ENCODE measurements at places on chromosomes 7 and 10.
A peak's percentile ranks its signal among the peaks of the same experiment; 100 is the strongest.

GRCh38 chr10:113843972-113844485 lies 9.9 kb downstream of the DCLRE1A start:
- no peak for DNase-seq

DNA sequence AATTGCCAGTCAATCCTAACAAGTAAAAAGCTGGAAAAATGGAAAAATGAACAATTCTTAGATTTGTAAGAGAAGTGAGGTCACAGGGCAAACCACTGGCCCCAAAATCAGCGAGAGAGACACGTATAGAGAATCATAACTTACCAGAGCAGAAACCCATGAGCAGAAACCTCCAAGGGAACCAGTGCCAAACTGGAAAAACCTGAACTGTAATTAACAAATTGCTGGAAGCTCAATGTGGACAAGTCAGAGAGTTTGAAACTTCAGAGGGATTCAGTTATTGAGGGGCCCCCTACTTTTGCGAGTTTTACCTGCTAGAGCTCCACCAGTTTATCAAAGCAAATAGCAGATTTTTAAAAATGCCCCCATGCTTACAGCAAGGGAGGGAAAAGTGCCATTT lies 119.0 kb downstream of the C7orf25 start:
- no peak for DNase-seq

DNA sequence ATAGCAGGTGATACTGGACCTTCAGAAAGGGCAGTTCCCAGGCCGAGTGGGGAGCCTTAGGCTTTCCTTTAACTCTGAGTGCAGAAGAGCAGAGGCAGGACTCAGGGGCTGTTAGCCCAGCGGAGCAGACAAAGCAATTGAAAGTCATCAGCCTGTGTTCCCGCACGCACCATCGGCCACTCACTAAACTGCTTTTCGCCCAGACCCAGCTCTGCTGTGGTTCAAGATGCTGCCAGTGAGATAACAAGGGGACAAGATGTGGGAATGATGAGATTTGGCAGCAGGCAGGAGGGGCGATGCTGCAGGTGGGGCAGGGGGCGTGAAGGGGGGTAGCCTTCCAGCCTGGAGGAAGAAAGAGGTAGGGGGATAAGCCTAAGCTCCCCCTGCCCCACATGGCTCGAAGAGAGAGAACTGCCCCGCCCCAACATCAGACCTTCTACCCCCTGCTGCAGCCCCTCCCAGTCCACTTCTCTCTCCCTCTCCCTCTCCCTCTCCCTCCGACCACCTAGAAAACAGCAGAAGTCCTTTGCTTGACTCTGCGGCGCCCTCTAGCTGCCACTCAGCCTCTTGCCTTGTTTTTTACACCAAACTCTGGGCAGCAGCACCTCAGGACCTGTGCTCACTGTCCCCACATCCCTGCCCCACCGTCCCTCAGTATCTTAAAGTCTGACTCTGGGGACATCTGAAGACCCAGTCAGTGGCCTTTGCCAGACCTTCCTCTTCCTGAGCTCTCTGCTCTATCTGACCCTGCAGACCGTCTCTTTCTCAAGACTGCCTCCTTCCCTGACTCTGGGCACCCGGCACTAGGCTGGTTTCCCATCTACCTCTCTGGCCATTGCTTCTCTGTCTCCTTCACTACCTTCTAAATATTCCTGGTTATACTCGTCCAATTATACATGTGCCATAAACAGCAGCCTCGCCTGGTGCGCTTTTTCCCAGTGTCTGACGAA lies 110.5 kb downstream of the C10orf105 start:
- peak; percentile 41 for DNase-seq

DNA sequence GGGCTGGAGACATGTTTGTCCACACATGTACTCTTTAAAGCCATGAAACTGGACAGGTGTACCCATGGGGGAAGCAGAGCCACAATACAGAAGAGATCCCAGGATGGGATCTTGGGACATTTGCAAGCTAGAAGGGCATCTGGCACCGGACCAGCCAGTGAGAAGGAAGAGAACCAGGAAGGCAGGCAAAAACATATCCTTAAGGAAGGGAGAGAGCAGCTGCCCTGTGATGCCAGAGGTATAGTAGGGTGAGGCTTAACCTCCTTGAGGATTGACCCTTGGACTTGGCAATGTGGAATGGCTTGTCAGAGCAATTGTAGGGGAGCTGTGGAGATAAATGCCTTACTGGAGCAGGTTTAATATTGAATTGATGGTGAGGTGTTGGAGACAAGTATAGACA lies 17.9 kb upstream of the SUV39H2 start:
- no peak for DNase-seq

GRCh38 chr10:92244796-92245195 lies 46.1 kb downstream of the CPEB3 start:
- DNase-seq: no peak

DNA sequence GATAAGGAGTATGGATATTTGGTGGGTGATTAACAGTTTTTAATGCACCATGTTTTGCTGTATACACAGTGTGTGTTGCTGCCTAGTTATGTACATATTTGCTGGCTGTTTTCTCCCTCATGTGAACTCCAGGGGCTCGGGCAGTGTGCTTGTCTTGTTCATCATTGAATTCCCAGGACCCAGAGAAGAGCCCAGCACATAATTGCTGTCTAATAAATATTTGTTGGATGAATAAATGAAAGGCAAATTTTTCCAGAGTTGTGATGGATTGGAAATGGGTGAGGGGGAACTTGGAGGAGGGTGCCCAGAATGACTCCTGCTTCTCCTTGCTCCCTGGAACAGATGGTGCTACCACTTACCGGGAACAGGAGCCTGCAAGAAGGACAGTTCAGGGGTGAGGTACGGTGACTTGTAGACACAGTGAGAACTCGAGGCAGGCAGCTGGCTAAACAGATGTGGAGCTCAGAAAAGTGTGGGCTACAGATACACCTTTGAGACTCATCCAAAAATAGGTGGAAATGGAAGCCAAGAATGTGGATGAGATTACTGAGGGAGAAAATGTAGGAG lies 586.8 kb upstream of the MGMT start:
- no peak for DNase-seq

- no peak for DNase-seq
These were observed 43.1 kb downstream of the TEX36 start for GRCh38 chr10:125639846-125640245.
